NCI-H510A treated with DMSO at 0.1 percent for 48 hours (cell line): ENCODE measurements at places on chromosomes 3 and 15.

GRCh38 chr3:36557708-36558421 lies 177.6 kb downstream of the STAC start:
- DNase-seq: no peak

DNA sequence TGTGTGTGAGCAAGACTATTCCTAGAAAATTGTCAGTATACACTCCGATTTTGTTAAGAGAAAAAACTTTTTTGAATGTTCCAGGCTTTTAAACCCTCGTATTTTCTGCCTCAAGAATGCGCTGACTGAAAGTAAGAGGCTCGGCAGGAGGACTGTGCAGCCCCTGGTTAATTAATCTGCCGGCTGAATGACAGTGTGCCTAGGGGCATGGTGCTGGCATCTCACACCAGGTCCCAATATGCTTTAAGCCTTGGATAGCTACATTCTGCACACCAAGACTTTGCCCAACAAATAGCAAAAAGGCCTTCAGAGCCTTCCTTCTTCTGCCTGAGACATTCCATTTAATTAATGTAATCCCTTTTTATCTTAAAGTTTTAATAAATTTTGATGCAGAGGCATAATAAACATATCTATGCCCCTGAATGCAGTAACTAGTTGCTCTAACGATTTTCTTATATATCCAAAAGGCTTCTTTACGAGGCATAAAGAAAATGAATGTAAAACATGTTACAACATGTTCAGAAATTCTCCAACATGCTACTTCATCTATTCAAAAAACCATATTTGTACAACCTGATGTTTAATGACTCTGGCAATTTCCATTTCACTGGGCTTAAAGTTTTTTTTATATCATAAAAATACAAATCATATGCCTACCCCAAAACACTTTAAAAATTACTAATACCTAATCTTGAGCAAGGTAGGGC lies 37.9 kb downstream of the DPH6 start:
- DNase-seq: no peak

- DNase-seq: no peak
Observed at GRCh38 chr3:98968824-98969223, 67.3 kb upstream of the DCBLD2 start.

DNA sequence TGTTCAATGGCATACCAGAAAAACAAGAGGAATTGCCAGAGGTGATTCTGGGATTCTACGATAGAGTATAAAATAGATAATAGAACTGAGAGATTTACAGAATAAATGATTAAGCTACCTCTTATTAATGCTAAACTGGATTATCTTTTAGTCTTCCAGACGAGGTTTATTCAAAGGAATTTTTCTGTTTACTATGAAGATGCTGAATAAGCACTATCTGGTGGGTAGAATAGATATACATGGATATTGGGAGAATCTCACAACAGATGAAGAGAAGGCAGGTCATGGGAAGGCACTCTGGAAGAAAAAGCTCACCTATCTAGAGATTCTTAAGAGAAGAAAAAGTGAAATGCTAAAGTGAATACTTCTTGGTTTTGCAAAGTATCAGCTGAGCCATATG lies 11.2 kb downstream of the CIP2A start:
- no peak for DNase-seq

DNA sequence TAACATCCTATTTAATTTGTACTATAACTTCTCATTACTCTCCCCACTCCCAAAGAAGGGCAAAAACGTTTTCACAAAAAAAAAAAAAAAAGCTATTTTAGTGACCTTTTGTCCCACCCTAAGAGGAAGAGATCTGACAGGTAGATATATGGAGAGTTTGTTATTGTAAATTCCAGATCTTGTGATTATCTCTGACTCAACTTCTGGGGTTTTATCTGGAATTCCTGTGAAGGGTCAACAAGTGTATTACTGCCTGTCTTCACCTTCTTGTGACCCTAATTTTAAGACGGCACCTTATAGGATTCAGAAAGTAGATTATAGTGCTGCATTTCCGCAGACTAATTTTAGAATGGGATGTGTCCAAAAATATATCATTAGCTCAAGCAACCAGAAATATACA lies 205.9 kb upstream of the CDIN1 start:
- no peak for DNase-seq

DNA sequence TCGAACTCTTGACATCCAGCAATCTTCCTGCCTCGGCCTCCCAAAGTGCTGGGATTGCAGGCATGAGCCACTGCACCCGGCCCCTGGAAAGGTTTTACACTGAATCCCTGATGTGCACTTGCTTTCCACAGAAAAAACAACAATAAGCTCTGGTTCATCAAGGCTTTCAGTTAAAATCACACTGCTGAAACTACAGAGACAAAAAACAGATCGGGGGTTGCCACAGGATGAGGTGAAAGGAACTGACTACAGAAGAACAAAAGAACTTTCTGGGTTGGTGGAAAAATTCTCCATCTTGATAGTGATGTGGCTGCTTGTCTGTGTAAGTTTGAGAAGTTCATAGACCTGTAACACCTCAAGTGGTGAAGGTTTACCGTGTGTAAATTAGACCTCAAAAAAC lies 2.9 kb downstream of the RAB43 start:
- DNase-seq: no peak

DNA sequence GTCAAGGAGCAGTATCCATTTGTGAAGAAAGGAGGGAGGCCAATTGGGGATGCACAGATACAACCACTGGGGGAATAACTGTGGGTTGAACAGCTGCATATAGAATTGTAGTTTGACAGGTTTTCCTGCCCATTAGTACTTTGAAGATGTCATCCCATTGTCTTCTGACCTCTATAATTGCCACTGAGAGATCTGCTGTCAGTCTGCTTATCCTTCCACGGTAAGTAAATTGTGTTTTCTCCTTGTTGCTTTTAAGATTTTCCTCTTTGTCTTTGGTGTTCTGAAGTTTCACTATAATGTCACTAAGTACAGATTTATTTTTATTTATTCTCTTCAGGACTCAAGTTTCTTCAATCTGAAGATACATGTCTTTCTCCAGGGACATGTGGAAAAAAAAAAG lies 56.6 kb downstream of the MOBP start:
- no peak for DNase-seq

DNA sequence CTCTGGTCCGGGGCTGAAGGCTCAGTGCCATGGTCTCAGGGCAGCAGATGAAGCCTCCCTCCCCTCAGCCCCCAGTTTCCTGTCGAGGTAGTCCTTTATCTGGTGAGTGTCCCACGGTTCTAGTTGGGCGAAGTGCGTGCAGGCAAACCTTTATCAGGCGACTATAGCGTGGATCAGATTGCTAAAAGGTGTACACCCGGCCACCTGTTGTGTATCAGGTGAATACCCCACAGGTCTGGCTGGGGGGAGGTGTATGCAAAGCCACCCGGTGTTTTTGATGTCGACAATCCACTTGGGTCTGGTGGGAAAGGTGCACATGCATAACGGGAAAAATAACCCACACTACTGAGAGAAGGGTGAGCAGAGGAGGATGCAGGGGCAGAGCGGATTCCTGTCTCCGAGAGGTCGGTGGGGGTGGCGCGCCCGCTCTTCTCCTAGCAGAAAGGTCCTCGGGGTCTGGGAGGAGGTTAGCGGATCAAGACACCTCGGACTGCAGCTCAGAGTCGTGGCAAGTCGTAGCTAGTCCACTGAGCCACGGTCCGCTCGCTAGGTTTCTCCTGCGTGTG lies 507 bp downstream of the SLC12A6 start:
- peak; percentile 3 for DNase-seq

DNA sequence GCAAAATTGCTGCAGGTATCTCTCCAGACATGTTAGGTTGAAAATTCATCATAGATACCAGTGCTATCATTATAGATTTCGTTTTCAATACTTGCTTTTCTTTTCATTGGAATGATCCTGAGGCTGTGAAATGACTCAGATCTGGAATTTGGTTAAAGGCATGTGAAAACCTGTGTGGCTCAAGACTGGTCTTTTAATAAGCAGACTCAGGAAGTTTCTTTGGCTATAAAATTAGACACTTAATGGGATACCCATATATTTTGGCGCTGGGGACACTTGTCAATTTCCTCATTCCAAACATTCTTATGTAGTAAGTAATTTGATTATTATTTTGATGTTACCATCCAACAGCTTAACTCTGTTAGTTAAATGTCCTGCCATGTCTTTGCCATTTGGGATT lies 1041.1 kb upstream of the GBE1 start:
- no peak for DNase-seq

GRCh38 chr3:107488942-107489341 lies 33.8 kb upstream of the BBX start:
- no peak for DNase-seq

DNA sequence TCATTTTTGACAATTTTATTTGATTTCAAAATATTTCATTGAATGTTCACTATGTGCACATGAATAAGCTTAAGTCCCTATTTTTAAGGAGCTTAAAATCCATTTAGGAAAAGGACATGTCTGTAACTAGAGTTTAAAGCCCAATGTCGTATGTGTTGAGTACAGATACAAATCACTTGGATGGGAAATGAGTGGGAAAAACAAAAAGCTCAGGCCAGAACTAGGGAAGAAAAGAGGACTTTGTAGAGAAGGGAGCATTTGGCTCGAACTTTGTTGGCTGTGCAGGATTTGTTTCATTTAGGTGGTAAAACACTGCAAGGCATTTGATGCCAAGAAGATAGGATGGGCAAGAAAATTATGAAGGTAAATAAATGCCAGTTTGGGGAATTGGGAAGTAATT lies 653.1 kb upstream of the KCNMB2 start:
- no peak for DNase-seq

- no peak for DNase-seq
Observed at GRCh38 chr3:154324919-154325318, 632 bp upstream of the DHX36 start.

- no peak for DNase-seq
Observed at GRCh38 chr3:143443851-143444331, 324.3 kb downstream of the CHST2 start.

DNA sequence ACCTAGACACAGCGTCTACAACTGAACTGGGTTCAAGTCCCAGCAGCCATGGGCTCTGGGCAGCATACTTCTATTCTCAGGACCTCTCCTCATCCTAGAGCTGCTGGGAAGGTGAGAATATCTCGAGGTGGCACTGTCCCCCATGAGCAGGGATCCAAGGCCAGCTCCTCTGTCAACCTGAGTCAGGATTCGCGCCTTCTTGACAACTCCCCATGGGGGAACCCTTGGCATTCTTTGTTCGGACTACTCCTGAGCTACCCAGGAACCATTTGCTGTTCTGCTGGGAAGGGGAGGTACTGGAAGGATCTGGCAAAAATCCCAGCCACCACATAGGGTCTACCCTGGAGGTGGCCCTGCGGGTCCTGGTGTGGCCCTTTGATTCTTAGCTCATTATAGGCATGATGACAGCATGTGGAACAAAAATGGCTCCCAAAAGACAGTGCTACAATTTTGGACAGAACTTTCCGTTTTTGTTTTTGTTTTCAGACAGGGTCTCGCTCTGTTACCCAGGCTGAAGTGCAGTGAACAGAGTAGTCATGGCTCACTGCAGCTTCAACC lies 22.3 kb downstream of the PLXNB1 start:
- DNase-seq: no peak

DNA sequence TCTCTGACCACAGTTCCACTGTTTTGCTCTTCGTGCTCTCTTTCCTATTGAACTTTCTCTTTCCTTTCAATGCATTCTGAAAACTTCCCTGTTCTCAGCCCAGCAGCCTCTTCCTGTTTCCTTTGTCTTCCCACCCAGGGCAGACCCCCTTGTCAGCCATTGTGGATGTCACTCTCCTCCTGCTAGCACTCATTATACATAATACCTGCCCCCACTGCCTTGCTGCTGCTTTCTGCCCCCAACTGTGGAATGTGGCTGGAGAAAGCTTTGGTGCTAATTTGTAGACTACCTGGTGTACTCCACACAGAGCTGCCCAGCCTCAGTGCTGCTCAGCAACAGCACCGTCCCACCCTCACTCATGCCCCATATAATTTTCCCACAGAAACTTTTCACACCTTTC lies 80.2 kb downstream of the CHCHD6 start:
- DNase-seq: no peak

- DNase-seq: no peak
Observed at GRCh38 chr3:171336406-171336805, 123.8 kb downstream of the TNIK start.

DNA sequence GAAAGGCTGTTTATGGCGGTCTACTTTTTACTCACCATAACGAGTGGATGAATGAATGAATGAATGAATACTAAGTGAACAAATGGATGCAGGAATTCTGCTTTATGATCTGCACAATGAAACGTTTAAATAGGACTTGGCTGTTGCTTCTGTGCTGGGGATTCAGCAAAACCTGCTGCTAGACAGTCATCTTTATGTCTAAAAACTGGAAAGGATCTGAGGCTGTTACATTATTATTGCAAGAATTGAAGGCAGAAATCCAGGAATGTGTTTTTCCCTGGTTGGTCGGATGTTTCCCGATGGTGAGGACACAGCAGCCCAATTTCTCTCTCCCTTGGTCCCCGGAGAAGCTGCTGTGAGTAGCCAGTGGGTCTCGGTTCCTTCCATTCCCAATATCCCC lies 94.2 kb downstream of the GABRG3 start:
- DNase-seq: no peak

DNA sequence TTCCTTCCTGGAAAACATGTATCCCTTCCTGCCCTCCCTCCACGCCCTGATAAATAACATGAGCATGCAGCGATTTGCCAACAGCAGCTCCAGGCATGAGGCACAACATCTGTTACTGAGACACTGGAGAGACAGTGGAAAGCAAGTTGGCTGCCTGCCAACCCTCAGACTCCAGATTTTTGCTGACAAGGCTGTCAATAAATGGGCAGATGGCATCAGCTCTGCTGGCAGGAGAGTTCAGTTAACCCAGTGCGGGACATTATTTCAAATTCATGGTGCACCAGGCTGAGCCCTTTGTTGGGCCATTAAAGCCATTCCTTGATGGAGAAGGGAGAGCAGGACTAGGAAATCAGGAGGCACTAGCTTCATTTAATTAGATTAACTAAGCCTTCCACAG lies 293.3 kb downstream of the MEX3B start:
- peak; percentile 88 for DNase-seq

GRCh38 chr3:101702726-101703125 lies 16.2 kb upstream of the RPL24 start:
- DNase-seq: no peak
